CD4-positive, alpha-beta T cell treated with Interleukin-1 beta for 1 hour (primary cell): ENCODE measurements at places on chromosomes 16 and 17.

DNA sequence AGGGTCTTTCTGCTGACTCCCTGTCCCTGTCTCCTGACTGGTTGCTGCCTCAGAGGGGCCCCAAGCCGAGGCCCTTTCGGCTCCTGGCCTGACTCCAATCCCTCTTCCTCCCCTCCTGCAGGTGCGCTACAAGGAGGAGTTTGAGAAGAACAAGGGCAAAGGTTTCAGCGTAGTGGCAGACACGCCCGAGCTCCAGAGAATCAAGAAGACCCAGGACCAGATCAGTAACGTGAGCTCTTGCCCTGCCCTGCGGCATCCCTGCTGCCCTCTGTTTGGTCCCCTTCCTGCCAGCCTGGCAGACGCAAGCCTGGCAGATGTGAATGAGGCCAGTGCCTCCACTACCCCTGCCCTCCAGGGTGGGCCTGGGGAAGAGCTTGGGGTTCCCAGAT is 27.1 kb upstream of the LASP1NB start:
- no peak for DNase-seq

DNA sequence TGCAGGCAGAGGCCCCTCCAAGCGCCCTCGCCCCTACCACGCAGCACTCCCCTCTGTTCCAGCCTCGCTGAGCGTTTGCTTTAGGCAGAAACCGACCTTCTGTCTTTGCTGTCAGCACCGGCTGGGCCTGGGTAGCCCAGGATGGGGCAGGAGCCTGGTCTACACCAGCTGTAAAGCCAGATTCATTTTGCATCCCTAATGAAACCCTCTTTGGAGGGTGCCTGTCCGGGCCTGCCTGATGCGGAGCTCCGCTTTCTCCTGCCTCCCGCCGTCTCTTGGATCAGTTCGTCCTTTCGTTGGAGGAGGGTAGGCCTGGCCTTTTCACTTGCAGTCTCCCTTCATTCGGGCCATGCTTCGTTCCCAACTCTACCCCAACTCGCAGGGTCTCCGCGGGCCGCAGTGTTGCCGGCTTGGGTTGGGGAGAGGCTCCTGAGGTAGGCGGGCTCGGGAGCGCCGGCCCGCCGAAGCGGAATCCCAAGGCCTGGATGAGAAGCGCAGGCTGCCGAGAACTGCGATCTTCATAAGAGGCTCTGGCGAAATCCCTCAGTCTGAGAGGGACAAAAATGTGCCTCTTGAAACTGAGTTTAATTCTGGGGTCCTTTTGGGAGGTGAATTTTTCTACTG is 4.8 kb upstream of the HOXB8 start:
- DNase-seq: no peak

DNA sequence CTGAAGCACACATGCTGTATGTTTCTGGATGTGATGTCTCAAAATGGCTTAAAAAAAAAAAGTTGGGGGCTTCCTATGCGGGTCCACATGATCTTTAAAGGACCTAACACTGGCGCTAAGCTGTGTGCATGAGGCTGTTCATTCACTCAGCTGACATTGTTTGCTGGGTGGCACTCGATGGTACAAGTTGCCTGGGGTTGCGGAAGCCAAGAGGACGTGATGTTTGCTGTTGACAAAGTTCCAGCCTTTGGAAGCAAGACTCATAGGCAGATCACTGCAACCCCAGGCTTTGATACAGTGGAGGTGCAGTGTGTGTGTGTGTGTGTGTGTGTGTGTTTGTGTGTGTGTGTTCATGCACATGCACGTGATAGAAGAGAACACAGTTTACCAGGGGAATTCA is 29.5 kb upstream of the DNAI2 start:
- DNase-seq: no peak

DNA sequence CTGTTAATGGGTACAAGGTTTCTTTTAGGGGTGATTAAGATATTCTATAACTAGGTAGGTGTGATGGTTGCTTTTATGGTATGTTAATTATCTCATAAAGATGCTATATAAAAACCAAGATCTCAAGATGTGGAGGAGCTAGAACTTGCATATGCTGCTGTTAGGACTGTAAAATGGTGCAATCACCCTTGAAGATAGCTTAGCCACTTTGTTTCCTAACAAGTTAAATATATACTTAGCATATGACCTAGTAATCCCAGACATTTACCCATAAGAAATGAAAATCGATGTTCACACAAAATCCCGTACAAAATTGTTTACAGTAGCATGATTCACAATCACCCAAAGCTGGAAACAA is 25.1 kb downstream of the GGA2 start:
- no peak for DNase-seq

DNA sequence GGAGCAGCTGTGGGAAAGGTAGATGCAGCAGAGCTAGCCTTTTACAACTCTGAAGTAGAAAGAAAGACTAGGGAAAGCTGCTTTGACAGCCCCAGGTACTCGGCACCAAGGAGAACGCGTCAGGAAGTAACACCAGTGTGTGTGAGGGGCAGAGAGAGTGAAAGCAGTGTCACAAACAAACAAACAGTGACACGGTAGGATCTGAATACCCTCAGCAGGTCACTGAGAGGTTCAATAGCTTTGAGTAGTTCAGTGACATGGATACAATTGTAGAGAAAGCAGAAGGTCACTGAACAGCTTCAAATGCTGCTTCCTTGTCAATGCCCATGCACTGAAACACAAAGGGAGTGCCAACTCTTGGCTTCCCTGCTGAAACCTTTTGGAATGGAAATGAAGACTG is 150.3 kb upstream of the C17orf78 start:
- no peak for DNase-seq
